GM23338 (cell line): ENCODE measurements at places on chromosomes 12 and 14.
A peak's percentile ranks its signal among the peaks of the same experiment; 100 is the strongest.

DNA sequence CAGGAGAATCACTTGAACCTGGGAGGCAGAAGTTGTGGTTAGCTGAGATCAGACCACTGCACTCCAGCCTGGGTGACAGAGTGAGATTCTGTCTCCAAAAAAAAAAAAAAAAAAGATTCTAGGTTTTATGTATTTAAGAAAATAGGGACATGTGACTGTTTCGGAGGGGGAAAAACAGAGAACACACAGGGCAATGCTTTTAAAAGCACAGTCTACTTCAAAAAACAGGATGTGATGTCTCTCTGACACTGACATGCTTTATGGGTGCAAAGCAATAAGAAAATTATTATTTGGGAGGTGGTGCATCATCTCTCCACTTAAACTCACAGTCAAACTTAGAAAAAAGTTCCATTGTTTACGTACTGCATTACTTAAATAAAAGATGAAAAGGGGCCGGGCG is 28.7 kb downstream of the CLIP1 start:
- DNase-seq, result no peak

DNA sequence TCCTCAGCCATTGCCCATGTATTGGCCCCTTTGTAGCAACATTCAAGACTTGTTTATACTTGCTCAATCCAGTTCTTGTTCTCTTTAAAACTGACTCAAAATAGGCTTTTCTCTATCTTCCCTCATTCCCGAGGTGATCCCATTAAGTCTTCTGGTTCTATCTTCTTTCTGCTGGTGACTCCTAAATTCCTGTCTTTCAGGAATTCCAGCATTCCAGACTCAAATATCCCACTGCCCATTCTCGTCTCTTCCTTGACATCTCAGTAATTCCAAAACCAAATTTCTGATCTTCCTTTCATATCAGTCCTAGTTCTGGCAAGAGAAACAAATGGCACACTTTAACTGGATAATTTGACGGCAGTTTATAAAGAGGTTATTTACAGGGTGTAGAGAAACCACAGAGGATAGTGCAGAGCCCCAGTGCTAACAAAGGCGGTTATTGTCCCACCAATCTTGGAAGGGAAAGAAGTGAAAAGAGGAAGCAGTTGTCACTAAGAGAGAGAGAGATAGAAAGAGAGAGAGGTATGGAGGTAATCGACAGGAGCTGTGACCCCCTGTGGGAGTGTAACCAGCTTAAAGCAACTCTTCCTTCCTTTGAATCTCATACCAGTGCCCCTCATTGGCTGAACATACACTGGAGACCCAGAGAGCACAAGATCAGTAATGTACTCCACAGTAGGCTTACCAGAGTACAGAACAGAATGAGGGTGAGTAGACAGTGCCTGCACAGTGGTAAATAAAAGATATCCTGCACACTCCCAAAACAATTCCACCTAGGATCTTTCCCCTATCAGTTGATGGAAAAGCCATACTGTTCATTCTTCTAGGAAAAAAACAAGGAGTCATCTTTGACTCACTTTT is 177.6 kb upstream of the LMNTD1 start:
- DNase-seq, result peak; percentile 41

GRCh38 chr14:74638966-74639365 is 26.9 kb upstream of the LTBP2 start:
- no peak for DNase-seq

DNA sequence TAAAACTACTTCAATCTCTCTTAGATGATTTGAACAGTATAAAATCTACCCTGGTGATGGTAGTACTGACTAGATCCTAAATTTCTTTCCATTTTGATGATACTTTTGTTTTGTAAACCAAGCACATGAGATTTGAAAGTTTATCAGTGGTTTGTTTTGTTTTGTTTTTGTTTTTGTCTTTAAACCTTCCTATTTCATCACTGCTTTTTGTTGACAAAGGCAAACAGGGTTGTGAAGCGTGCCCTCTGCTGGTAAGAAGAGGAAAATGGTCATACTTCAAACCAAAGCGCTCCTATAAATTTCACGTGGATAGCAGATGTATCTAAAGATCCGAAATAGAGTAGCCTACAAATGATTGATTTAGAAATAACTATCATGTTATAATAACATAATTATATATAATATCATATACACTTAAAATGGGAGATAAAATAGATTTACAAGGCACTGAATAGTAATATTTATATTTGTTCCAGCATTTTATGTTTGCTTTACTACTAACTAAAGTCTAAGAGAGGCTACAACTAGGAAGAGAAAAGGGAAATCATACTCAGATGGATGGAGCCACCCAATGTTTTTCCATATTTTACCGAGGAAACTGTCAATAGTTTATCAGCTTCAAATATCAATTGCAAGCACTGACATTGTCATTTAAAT is 254.0 kb upstream of the USP15 start:
- peak; percentile 73 for DNase-seq

- DNase-seq, result no peak
Measured at GRCh38 chr12:1291601-1292332, 300.7 kb downstream of the ERC1 start.

DNA sequence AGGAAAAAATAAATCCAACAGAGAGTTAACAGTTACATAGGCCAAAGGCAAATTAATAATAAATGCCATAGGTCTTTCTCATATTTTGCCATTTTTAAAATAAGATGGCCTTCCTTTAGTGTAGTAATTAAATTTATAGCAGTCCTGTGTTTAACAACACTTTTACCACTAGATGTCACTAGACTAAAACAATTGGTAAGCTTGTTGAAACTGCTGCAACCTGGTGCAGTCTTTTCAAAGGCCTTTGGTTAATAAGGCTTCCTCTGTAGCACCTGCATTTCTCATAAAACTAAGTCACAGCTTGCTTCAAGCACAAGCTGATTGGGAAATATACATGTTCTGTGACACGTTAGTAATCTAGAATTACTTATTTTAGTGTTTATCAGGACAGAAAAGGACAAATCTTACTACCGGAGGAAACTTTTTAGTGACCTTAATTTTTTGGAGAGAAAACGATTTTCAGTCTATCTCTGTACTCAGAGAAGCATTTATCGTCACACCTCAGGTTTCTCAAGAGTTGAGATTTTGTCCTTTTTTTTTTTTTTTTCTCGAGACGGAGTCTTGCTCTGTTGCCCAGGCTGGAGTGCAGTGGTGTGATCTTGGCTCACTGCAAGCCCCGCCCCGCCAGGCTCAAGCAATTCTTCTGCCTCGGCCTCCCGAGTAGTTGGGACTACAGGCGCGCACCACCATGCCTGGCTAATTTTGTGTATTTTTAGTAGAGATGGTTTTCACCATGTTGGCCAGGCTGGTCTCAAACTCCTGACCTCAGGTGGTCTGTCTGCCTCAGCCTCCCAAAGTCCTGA is 20.0 kb downstream of the BORCS5 start:
- peak; percentile 92 for DNase-seq
